ENCODE measurements at places on chromosomes 4 and X.

DNA sequence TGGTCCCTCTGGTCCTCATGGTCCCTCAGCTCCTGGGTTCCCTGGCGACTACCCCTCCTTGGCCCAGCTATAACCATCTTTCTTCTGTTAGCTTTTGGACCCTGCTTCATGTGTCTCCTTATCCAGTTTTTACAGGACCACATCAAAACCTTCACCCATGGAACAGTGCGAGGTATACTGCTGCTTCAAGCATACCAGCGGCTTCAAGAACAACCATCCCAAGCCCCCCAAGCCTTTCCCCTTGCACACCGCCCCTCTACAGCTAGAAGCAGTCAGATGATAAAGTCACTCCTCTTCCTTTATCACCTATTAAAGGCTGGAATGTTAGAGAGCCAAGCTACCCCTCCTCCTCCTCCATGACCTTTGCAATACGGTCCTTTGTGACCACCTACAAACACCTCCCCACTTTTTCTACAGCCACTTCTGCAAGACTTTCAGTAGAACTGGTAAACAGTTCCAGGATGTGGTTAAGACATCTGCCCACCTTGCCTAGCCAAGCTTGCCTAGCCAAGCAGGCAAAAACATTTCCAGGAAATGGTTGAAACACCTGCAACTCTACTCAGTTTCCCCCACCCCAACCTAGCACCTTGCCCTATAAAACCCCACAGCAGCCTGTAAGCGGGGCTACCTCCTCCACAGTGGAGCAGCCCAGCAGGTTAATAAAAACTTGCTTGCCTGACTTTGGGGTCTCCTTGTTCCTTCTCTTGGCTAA, 125.7 kb downstream of the ZC4H2 start:
- no peak for DNase-seq

DNA sequence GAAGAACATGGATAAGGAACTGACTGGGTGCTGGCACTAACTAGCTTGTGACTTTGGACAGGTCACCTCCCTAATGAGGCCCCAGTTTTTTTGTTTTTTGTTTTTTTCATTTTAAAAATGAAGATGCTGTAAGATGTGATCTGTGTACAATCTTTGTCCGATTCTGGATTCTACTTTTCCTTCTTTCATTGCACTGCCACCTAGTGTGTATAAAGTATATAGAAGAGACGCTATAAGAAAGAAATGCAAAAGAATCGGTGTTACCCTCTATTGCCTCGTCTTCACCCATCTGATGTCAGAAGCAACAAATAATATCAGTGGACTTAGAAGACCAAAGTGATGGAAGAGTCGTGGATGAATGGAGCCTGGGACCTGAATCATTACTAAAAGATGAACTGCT, 58.6 kb upstream of the P2RY10 start:
- no peak for DNase-seq

- DNase-seq = no peak
Observed at GRCh38 chr4:3369781-3370674, 71.7 kb upstream of the HGFAC start.

DNA sequence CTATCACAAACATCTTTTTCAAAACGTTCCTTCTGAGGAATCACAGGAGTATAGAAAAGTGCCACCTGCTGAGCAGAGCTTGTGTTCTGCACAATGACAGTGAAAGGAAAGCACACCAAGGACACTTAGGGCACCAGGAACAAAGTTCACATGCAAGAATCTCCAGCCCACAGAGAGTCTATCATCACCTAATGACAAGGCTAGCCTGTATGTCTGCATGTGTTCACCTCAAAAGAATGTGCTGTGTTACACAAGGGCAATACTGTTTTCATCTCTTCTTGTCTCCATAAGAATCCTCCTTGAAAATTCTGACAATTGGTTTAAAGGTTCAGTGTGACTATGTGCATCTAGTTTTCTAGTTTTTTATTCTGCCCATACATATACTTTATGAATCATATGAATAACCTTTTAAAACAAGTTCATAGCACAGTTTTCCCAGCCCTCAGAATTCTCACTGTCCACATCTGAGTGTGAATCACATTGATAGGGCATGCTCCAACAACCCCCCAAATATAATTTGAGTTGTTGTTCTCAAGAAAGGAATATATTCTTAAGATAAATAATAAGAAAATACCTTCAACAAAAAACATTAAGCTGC, 118.0 kb downstream of the PWWP3B start:
- no peak for DNase-seq

- DNase-seq = no peak
Observed at GRCh38 chr4:158771776-158772175, 3.0 kb downstream of the FNIP2 start.

DNA sequence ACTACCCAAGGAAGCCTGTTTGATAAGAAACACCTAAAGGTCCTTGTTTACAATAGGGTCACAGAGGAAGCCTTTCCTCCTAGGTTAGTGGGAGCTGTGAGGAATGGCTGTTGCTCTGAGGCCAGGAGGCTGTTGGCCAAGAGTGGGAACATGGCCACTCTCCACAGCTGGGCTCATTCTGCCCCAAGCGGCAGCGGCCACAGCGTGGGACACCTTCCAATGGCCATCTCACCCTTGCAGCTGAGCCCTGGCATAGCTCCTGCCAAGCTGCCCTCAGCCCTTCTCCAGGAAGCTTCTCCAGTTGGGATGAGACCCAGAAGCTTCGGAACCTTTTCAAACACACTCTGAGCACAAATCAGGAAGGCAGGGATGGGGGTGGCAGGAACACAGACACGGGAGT, 111.8 kb upstream of the MAP3K15 start:
- DNase-seq = no peak

GRCh38 chr4:106816496-106816895, 219.6 kb downstream of the DKK2 start:
- no peak for DNase-seq

- no peak for DNase-seq
Observed at GRCh38 chr4:84948056-84948455, 18.4 kb downstream of the WDFY3 start.

DNA sequence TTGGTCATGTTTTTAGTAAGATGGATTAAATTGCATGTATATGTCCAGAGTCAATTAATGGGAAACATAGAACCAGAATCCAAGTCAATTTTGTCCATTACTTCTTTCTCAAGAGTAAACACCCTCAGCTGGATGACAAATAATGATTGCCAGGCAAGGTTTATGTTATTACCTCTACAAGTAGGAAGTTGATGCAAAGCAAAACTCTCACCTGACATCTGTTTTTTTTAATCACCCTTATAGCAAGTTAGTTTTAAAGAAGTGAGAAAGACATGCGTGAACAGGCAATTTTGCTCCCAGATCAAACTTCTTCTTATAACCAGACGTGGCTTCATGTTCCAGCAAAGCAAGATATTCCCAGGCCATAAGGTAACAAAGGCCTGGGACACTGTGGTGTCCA, 348.5 kb upstream of the FTHL17 start:
- DNase-seq = peak; percentile 12

- no peak for DNase-seq
Observed at GRCh38 chr4:138736362-138736761, 279.2 kb upstream of the NOCT start.

GRCh38 chrX:11759172-11759460, 1.1 kb downstream of the MSL3 start:
- no peak for DNase-seq

- DNase-seq = no peak
Observed at GRCh38 chrX:105869701-105870100, 47.4 kb downstream of the NRK start.

GRCh38 chr4:52370576-52370975, 288.5 kb downstream of the USP46 start:
- DNase-seq = no peak

DNA sequence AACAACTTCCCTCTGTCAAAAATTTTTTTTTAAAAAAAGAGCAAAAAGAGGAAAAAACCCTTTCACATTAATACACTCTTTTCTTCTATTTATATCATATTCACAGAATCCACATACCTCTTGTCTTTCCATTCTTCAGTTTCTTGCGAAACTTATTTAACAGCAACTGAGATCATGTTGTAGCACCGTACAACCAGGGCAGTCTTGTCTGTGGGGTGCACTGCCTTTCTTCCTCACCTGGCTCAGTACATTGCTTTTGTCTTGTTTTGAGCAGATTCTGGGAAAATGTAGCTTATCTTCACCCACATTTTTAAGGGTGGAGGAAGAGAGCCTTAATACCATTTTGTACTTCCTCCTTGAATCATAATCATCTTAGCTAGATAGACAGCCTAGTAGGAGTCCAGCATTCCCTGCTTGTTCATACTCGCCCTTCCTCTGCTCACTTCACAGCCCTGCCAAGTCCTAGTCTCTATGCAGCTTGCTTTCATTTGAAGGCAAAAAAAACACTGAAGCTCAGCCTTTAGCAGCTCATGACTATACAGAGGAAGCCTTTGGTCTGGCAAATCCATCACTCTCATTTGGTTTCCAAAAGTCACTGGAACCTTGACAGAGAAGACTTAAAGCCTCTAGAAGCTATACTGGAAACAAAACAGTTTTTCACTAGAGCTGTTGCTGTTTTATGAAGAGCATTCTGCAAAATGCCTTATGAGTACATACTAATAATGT, 140.6 kb upstream of the BANK1 start:
- no peak for DNase-seq

- no peak for DNase-seq
Observed at GRCh38 chrX:69285881-69286564, 120.8 kb upstream of the PJA1 start.

DNA sequence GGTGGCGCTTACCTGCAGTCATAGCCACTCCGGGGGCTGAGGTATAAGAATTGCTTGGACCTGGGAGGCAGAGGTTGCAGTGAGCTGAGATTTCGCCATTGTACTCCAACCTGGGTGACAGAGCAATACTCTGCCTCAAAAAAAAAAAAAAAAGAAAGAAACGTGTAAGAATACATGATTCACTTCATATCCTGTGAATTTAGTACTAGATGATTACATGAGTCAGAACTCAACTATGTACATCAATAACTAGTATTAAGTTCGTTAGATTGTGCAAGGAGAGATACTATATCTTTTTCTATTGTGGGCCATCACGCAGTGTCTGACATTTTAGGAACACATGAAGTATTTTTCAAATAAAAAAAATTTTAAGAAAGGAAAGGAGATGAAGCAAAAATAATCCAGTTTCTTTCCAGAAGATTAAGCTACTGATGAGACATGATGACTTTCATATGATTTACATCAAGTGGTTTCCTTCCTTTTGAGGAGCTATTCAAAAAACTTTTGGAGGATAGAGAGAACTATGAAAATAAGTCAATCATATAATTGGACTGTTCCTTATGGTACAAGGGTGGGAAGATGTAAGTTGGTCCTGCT, 64.7 kb upstream of the EXOC1L start:
- no peak for DNase-seq

GRCh38 chr4:173128199-173128890, 40.3 kb upstream of the GALNT7 start:
- DNase-seq = no peak

GRCh38 chr4:7344636-7345155, 90.0 kb downstream of the PSAPL1 start:
- no peak for DNase-seq

DNA sequence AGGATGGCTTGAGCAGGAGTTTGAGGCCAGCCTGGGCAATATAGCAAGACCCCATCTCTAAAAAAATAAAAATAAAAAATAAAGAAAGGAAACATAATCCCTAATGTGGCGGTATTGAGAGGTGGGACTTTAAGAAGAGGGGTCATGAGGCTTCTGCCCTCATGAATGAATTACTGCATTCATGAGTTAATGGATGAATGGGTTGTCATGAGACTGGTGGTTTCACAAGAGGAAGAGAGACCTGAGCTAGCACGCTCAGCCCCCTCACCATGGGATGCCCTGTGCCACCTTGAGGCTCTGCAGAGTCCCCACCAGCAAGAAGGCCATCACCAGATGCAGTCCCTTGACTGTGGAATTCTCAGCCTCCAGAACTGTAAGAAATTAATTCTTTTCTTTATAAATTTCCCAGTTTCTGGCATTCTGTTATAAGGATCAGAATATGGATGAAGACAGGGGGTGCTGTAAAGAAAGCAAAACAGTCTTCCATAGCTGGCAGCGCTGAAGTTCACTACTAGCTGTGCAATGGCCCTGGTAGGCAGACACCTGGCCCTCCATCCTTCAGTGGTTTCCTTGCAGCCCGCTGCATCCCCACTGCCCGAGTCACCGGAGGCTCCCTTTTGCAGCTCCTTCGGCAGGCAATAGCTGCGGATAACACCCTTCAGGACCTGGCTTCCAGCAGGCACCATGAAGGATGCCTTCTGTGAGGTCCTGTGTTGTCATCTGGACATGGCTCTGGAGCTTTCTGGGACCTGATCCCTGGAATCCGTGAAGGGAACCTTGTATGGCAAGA, 44.8 kb upstream of the NSG1 start:
- DNase-seq = no peak

- DNase-seq = no peak
Observed at GRCh38 chr4:173486714-173487392, 43.2 kb downstream of the HAND2 start.

DNA sequence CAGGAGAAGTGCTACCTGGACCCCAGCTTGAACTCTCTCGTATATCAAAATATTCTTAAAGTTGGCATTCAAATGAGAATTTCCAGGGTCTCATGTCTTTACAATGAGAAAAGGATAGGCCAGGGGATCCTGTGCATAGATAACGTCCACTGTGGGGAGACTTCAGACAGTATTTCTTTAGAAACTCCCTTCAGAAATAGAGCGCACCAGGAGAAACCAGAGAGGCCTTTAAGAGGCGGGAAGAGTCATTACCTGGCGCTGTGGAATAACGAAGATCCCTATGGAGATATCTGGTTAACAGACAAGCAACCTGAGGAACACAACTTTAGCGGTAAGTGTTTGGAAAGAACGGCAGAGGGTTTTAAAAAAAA, 600 bp downstream of the RADX start:
- no peak for DNase-seq

GRCh38 chrX:95721011-95721410, 963.6 kb upstream of the DIAPH2 start:
- DNase-seq = no peak

DNA sequence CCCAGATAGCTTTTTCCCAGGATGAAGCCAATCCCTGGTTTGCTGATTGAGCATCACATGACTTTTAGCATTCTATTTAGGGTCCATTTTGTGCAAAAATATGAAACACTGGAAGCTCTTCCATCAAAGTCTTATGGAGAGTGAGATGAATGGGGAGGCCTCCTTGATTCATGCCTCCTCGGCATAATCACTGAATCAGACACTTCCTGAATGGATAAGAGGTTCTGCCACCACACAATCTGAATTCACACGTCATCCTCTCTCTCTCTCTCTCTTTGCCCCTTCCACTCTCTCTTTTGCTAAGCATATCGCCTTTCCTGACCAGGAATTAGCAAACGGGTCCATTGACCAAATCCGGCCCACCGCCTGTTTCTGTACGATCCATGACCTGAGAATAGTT, 68.7 kb downstream of the CRMP1 start:
- no peak for DNase-seq
